ENCODE measurements at places on chromosomes 12 and 14.

GRCh38 chr12:8953773-8954402 is 4.4 kb upstream of the M6PR start:
- no peak for DNase-seq

DNA sequence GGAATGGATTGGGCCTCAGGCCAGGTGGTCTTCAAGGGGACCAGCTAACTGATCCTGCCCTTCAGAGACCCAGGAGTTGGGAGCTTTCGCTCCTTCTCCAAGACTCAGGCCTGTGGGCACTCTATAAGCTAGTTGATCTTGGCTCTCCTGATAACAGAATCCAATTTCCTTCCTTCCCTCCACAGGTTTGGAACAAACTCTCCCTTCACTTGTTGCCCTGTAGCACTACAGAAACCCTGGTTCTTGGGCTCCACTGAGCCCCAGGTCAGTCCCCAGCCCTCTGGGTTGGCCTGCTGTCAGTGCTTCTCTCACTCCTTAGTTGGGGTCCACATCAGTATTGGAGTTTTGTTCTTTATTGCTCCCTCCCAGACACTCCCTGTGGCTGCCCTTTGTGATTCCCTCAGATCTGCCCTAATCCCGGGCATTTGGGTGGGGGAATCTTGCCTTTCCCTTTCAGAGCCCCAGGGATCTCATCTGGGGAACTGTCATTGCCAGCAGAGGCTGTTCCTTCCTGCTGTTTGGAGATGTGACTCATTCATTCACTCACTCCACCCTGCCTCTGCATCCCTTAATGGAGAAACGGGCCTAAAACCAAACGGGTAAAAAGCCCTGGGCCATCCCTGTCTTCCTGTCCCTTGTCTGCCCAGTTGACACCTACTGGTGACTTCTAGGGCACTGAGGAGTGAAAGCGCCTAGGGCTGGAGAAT is 4.4 kb upstream of the GPD1 start:
- DNase-seq = no peak

GRCh38 chr14:20306079-20306423 is 300 bp upstream of the TTC5 start:
- no peak for DNase-seq

DNA sequence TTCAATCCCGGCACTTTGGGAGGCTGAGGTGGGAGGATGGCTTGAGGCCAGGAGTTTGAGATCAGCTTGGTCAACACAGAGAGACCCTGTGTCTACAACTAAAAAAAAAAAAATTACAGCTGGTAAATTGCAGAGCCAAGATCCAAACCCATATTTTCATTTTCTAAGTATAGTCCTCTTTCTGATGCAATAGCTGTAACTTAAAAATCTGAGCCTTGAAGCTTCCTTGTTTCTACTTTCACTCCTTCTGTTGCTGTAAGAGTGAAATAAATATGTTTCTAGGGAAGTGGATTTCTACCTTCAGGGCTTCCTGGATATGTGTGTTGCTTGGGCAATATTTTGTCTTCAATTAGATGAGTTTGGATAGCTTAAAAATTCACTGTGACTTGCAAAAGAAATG is 42.0 kb upstream of the PRICKLE1 start:
- DNase-seq = no peak

GRCh38 chr12:29710104-29710503 is 73.6 kb downstream of the TMTC1 start:
- DNase-seq = no peak

DNA sequence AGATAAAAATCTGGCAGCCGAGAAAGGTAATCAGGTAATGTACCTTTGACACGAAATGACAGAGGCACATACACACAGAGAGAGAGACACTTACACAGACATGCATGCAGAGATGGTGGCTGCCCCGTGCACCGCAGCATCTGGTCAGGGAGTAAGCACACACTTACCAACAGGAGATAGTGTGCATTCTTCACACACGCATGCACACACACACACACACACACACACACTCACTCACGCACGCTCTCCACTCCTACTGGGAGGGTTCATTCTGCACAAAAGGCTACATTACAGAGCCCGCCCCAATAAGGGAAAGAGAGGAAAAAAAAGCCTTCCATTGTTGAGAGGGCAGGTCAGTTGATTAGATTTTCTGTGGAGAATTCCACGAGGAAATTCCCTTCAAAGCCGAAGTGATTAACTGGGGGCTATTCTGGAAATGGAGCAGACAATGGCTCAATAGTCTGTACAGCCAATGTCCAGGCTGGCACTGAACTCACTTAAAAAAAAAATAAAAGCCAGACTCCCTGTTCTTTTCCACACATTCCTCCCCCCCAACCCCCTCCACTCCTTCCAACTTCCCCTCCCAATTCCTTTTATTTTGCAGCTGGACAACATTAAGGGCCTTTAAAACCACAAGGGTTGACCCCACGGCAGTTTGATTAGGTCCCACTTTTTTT is 1.4 kb upstream of the SOX5 start:
- peak; percentile 23 for DNase-seq

- DNase-seq = no peak
These were observed 35.0 kb downstream of the CORO1C start for GRCh38 chr12:108696111-108696995.

DNA sequence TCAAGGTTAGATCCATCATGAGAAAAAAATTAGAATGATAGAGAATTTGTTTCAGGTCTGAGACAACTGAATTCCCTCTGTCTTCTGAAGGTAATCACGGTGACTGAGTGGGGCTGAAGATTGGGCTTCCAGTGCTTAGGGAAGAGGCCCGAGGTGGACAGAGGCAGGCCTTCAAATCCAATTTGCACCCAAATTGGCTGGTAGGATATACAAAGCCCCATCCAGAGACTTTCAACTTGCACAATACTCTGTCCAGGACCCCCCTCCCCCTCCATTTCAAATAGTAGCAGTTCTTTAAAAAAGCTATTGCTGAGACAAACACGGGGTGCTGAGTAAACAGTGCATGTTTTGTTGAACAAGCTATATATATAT is 3.6 kb upstream of the FOXG1 start:
- no peak for DNase-seq

- no peak for DNase-seq
These were observed 47.1 kb downstream of the GALNT9 start for GRCh38 chr12:132282031-132282949.

DNA sequence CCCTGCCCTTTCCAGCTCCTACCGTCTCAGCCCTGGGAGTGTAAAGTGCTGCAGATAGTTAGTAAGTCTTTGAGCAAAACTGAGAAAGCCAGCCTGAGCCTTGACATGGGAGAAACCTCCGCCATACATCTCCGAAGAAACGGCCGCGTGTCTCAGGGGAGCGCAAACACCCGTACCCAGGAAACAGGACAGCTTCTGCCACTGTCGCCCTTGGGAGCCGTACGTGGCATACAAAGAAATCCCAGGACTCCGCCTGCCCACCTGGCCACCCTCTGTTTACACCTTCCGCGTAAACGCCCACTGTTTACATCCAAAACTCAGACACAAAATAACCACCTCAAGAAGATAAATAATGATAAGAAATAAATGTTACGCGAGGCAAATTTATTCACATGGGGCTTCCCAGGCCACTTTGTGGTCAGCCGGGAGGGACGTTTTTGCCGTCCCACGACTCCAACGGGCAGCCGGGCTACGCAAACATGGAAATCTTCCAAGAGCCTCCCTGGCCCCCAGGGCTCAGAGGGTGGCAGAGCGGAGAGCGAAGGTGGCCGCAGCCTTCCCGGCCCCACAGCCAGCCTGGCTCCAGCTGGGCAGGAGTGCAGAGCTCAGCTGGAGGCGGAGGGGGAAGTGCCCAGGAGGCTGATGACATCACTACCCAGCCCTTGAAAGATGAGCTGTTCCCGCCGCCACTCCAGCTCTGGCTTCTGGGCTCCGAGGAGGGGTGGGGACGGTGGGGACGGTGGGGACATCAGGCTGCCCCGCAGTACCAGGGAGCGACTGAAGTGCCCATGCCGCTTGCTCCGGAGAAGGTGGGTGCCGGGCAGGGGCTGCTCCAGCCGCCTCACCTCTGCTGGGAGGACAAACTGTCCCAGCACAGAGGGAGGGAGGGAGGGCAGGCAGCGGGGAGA is at the start of gene BDKRB2:
TSS of gene BDKRB2 (plus strand) at position 689 of the 908 bp plus-strand sequence. CDS start 32,269 bp downstream, outside the sequence.
- DNase-seq = peak; percentile 65

DNA sequence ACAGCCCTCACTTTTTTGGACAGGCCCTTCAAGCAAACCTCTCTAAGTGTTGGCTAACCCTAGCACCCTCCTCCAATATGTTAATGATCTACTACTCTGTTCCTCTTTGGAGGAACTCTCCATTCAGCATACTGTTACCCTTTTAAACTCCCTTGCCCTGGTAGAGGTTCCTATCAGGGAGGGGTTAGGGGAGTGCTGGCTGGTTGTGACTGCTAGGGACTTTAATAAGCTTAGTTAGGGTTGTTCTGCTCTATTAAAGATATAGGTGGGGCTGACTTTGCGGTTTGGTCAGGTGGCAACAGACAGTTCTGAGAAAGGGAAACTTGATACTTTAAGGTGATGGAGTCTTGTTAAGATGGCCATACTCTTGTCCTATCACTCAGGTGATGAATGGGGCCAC is 301.5 kb upstream of the FBXO33 start:
- DNase-seq = no peak

- DNase-seq = no peak
These were observed 119.4 kb upstream of the PLEKHA5 start for GRCh38 chr12:19010087-19010486.

DNA sequence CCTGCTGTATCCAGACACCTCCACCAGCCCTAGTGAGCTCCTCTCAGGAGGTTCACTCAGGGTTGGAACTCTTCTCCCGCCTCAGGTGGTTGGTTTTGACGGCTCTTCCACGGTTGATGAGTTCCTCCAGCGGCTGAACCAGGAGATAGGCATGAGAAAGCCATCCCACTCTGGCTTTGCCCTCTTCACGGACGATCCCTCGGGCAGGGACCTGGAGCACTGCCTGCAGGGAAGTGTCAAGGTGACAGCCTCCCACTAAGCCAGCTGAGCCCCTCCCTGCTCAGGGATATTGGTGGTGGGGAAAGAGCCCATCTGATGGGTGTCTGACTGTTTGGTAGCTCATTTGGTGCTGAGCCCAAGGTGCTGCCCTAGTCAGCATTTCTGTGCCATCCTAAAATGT is 20.4 kb downstream of the PIGH start:
- no peak for DNase-seq
